ENCODE measurements at places on chromosomes 3 and 15. TPM values are rescaled to one million over a fixed set of nuclear protein-coding genes. Genes with fewer than 3 reads are reported as not detected.

The KLHL40 gene
- total RNA-seq: not detected

The SCN10A gene
- total RNA-seq: not detected

The PAK6 gene
- total RNA-seq: 0.42 TPM

The PLA2G4D gene
- total RNA-seq: not detected

The C3orf20 gene
- 0.21 TPM for total RNA-seq

The MAP6D1 gene
- total RNA-seq: 3.8 TPM

The SLC6A1 gene
- under 0.01 TPM for total RNA-seq

The PRR20G gene
- not detected for total RNA-seq

The GOLGA8J gene
- not detected for total RNA-seq

The LRTM1 gene
- total RNA-seq: not detected

The GPR87 gene
- total RNA-seq: not detected
